Peyer's patch (tissue), 4 donors: ENCODE measurements at places on chromosomes 13 and 19. TPM values are rescaled to one million over a fixed set of nuclear protein-coding genes. Genes with fewer than 3 reads are reported as not detected.
A peak's percentile ranks its signal among the peaks of the same experiment; 100 is the strongest.

The ITM2B gene
- total RNA-seq, result 528 TPM

DNA sequence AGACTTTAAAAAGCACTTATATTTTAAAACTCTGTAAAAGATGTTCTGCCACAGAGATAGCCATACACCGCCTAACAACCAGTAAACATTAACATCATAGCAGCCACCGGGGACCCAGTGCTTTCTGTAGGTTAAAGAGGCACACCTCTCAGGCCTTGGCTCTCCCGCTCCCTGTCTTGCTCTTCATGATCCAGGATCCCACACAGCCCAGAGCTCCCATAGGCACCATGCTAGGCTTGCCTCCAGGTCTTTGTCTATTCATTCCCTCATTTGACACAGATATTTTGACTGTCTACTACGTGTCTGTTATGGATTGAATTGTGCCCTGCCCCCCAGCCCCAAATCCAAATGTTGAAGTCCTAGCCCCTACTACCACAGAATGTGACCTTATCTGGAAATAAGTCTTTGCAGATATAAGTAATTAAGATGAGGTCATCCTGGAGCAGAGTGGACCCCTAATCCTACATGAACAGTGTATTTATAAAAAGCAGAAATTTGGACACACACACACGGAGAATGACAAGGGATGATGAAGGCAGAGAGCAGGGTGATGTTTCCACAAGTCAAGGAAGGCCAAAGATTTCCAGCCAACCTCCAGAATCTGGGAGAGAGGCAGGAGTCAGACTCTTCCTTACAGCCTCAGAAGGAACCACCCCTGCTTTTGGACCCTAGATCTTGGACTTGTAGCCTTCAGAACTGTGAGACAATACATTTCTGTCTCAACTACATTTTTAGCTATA, 272.6 kb downstream of the DNAJC15 start:
- H3K27me3 ChIP-seq, result no peaks in the 10 kb centered on the region
- no peaks in the 10 kb centered on the region for H3K4me1 ChIP-seq
- H3K4me3 ChIP-seq, result no peak overlapping the region

DNA sequence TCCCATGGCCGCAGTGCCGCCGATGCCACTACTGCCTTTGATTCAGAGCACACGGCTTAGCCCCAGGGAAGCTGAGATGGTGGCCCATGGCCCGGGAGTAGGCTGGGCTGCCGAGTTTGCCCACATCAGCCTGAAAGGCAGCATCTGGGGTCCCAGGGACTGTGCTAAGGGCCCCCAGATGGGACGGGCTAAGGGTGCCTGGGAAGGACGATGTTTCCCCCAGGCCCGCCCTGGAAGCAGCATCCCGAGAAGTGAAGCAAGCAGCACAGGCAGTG, 22.5 kb downstream of the MAP2K2 start:
- H3K27ac ChIP-seq, result no peak overlapping the region
- no peak for DNase-seq
- H3K36me3 ChIP-seq, result no peaks in the 10 kb centered on the region
- no peaks in the 10 kb centered on the region for H3K27me3 ChIP-seq
- no peak overlapping the region for H3K4me3 ChIP-seq

- no peak for DNase-seq
- peak overlapping the region; percentile 53 for H3K4me3 ChIP-seq
- peaks cover 72% of the 10 kb centered on the region for H3K4me1 ChIP-seq
- H3K27me3 ChIP-seq, result no peaks in the 10 kb centered on the region
- H3K27ac ChIP-seq, result peak overlapping the region; percentile 100
Measured at GRCh38 chr19:1261538-1261797, 7.7 kb upstream of the CIRBP start.

DNA sequence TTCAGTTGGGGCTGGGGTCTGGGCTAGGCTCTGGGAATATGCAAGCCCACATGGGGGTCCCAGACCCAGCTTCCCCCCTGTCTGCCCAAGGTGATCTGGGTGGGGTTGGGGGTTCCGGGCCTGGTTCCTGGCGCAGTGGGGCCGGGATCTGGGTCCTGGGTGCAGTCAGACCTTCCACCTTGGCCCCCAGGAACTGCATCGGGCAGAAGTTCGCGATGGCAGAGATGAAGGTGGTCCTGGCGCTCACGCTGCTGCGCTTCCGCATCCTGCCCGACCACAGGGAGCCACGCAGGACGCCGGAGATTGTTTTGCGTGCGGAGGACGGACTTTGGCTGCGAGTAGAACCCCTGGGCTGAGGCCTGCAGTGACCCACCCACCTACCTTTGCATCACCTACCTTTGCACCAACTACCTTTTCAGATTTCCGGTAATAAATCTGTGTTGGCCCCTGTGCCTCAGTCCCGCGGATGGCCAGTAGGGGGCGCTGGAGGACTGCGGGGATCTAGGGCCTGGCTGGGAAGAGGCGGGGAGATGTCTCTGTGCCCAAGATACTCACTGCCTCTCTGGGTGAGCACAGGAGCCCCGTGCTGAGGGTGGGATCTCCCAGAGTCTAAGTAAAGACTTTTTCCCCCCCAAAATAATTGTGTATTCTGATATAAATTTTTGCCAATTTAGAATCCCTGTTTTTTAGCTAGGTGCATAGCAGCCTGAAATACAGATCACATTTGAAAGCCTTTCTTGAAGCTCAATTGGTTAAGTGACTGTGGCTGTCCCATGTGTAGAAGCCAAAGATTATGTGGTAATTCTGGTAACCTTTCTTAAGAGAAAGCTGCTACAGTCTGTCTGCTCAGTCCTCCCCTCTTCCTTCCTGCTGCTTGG, 11.5 kb upstream of the CYP4F3 start:
- H3K27ac ChIP-seq, result no peak overlapping the region
- H3K4me3 ChIP-seq, result no peak overlapping the region
- DNase-seq, result peak; percentile 82
- no peaks in the 10 kb centered on the region for H3K4me1 ChIP-seq
- no peaks in the 10 kb centered on the region for H3K36me3 ChIP-seq
- H3K27me3 ChIP-seq, result no peaks in the 10 kb centered on the region

GRCh38 chr19:46076951-46077814, 36.4 kb upstream of the IGFL4 start:
- no peaks in the 10 kb centered on the region for H3K36me3 ChIP-seq
- H3K4me1 ChIP-seq, result no peaks in the 10 kb centered on the region
- DNase-seq, result peak; percentile 67
- H3K27ac ChIP-seq, result no peak overlapping the region
- H3K4me3 ChIP-seq, result no peak overlapping the region
- no peaks in the 10 kb centered on the region for H3K27me3 ChIP-seq

DNA sequence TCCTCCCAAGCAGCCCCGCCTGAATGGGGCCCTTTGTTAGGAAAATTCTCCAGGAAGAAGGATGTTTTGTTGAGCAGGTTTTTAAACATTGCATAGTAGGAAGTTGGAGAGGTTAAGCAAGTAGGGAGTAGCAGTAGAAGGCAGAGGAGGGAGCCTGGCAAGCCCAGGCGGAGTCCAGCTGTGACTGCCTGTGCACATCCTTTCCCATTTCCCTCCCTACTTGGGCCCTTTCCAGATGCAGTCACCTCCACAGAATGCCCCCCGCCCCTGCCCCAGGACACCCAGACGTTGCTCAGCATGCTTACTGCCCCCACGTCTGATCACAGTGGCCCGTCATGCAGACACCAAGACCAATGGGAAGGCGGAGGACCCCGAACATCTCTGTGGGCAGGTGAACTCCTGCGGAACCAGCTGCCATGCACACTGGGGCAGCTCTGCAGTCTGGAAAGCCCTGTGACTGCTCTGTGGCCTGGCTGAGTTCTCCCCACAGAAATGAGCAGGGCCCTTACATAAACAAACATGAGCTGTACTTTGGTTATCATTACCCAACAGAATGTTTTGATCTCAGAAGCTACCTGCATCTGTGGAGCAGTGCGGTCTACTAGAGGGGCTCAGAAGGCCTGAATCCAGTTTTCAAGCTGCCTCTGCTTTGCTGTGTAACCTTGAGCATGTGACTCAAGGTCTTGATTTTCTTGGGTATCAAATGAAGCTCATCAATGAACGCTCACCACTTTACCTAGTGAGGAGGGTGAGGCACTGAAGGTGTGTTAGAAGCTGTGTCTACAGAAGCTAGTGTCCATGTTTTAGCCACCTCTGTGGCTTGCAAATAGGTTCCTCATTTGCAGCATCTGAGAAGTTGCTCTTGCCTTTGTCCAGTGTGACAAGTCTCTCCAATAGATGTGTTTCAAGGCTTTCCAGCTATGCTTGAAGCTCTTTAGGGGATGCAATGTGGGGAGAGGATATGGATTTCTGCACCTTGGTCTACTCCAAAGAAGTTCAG, 84.2 kb downstream of the TNFRSF19 start:
- no peaks in the 10 kb centered on the region for H3K27me3 ChIP-seq
- DNase-seq, result no peak
- no peaks in the 10 kb centered on the region for H3K4me1 ChIP-seq
- no peaks in the 10 kb centered on the region for H3K36me3 ChIP-seq
- H3K27ac ChIP-seq, result no peak overlapping the region

The ZNF470 gene
- total RNA-seq, result 2.8 TPM

- H3K4me3 ChIP-seq, result peak within 1 kb of the TSS; percentile 58
- H3K27me3 ChIP-seq, result no peaks in the 10 kb centered on the region
- H3K4me1 ChIP-seq, result peaks cover 15% of the 10 kb centered on the region
- DNase-seq, result peak; percentile 30
Measured at GRCh38 chr19:49057636-49058234, at the start of gene CGB7. TSS of gene CGB7 (minus strand) at chr19:49057749. CDS start at chr19:49055375, 2,374 bp downstream.

DNA sequence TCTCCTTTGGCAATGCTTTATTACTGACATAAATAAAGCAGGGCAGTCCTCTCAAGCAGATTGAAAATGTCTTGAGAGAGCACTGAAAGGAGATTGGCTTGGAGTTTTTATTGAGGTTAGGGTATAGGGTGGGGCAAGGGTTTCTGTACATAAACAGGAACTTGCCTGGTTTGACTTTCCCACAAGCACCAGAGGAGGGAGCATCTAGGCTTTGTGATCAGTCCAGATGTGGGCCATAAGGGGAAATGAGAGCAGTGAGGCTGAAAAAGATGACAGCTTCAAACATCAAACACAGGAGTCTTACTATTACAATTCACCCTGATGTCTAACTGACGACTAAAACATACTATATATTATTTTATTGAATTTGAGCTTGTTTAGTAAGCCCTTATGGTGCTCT, 260.9 kb downstream of the MTUS2 start:
- H3K27me3 ChIP-seq, result no peaks in the 10 kb centered on the region
- no peak overlapping the region for H3K27ac ChIP-seq
- H3K36me3 ChIP-seq, result no peaks in the 10 kb centered on the region
- H3K4me3 ChIP-seq, result no peak overlapping the region
- no peak for DNase-seq

GRCh38 chr19:2479556-2480194, 3.7 kb downstream of the GADD45B start:
- H3K27me3 ChIP-seq, result no peaks in the 10 kb centered on the region
- H3K36me3 ChIP-seq, result no peaks in the 10 kb centered on the region
- peak overlapping the region; percentile 68 for H3K4me3 ChIP-seq
- peaks cover 12% of the 10 kb centered on the region for H3K4me1 ChIP-seq
- no peak for DNase-seq

The ZSCAN1 gene
- not detected for total RNA-seq

The ZNF555 gene
- 4.4 TPM for total RNA-seq

DNA sequence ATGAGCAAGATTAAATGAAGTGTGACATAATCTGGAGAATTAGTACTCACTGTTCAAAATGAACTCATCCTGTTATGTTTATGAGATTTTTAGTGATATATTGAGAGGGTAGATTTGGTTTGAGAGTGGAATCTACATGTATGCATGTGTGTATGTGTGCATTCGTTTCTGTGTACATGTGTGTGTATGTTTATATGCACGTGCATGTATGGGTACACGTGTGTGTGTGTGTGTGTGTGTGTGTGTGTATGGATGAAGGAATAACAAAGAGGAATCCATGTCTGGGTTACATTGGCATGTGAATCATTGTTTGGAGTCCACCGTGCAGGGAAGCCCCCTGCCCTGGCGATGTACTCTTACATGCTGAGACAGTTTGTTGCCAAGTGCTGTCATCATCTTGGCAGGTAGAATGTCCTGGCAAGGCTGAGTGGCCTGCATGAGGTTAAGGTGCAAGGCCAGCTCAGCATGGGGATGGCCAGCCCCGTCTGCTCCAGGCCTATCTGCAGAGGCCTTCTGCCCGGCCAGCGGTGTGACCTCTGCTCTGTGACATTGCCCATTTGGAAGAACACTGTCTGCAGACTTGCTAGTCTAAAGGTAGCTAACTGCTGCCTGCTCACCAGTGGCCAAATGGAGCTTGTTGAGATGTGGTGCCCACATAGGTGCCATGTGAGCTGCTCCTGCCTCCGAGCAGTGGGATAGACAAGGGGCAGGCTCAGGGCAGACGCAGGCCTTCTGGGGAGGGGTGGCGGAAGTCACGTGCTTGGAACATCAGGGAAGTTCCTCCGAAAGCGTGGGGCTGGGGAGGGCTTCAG, 222.3 kb downstream of the TEX29 start:
- H3K36me3 ChIP-seq, result no peaks in the 10 kb centered on the region
- no peaks in the 10 kb centered on the region for H3K4me1 ChIP-seq
- H3K4me3 ChIP-seq, result no peak overlapping the region
- H3K27ac ChIP-seq, result no peak overlapping the region
- DNase-seq, result no peak
- H3K27me3 ChIP-seq, result no peaks in the 10 kb centered on the region

- no peak for DNase-seq
- no peaks in the 10 kb centered on the region for H3K27me3 ChIP-seq
- no peak overlapping the region for H3K4me3 ChIP-seq
- no peaks in the 10 kb centered on the region for H3K4me1 ChIP-seq
Measured at GRCh38 chr13:66068683-66069082, 1161.5 kb downstream of the PCDH9 start.

The ZNF729 gene
- not detected for total RNA-seq

DNA sequence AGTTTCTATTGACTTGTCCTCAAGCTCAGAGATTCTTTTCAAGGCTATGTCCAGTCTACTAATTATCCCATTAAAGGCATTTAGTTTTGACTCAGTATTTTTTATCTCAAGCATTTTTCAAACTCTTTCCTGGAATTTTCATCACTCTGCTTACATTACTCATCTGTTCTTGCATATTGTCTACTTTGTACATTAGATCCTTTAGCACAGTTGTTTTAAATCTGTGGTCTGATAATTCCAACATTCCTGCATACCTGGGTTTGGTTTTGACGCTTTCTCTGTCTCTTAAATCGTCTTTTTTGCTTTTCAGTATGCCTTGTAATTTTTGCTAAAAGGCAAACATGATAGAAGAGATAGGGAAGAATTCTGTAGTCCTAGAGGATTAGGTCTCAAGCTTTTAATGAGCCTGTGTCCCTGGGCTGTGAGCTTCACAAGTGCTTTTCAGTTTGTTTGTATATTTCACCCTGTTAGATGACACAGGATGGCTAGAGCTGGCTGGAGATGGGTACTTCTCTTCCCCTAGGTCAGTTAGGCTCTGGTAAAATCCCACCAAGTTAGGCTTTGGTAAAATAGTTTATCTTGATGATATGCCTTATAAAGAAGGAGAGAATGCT, 46.1 kb upstream of the GPC6 start:
- no peak for DNase-seq
- no peak overlapping the region for H3K27ac ChIP-seq
- no peaks in the 10 kb centered on the region for H3K4me1 ChIP-seq

- no peaks in the 10 kb centered on the region for H3K36me3 ChIP-seq
- peaks cover 11% of the 10 kb centered on the region for H3K4me1 ChIP-seq
- no peak overlapping the region for H3K4me3 ChIP-seq
- peak overlapping the region; percentile 20 for H3K27ac ChIP-seq
- DNase-seq, result no peak
Measured at GRCh38 chr19:7494416-7495098, 5.7 kb upstream of the PEX11G start.
